ENCODE measurements at places on chromosomes 12 and 14.

GRCh38 chr12:57848208-57848607, 1.7 kb upstream of the CTDSP2 start:
- DNase-seq = no peak

GRCh38 chr14:53517270-53517960, 364.3 kb upstream of the DDHD1 start:
- no peak for DNase-seq

DNA sequence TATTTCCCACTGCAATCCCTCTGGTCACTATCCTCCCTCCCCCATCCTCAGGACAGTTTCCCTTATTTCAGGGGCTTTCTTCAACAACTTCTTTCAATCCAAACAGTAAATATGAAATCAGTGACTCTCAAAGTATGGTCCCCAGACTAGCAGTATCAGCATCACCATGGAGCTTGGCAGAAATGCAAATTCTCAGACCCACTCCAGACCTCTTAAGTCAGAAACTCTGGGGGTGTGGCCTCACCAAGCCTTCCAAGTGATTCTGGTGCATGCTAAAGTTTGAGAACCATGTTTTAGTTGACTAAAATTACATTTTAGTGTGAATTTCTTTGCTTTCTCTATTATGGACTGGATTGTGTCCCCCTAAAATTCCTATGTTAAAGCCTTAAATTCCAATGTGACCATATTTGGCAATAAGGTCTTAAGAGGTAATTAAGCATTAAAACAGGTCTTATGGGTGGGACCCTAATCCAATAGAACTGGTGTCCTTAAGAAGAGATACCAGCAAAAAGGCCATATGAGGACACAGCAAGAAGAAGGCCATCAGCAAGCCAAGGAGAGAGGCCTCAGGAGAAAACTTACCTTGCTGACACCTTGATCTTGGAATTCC, 23.2 kb downstream of the ATP2B1 start:
- no peak for DNase-seq

- DNase-seq = peak; percentile 75
Measured at GRCh38 chr12:108856428-108857157, 790 bp downstream of the SSH1 start.

GRCh38 chr14:74754157-74754556, 9.0 kb upstream of the YLPM1 start:
- no peak for DNase-seq

- no peak for DNase-seq
Measured at GRCh38 chr14:103362780-103363179, 22.4 kb upstream of the MARK3 start.

- DNase-seq = no peak
Measured at GRCh38 chr14:77011245-77011644, 17.3 kb downstream of the IRF2BPL start.

DNA sequence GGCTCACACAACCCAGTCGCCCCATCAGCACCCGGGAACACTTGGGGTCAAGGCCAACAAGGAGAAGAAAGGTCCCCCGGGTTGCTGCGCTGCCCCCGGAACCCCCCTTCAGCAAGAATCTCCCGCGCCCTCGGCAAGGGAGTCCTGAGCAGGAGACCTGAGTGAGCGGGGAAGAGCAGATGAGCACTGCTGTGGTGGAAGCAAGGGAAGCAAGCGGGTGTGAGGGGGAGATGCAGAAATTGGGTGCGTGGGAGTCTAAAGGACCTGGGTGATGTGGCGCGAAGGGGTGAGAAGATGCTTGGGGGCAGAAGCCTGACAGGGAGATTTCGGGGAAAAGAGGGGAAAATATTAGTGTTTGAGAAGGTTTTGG, 105.5 kb upstream of the PRB2 start:
- no peak for DNase-seq

- no peak for DNase-seq
Measured at GRCh38 chr12:45200491-45201043, 15.3 kb upstream of the ANO6 start.
